ENCODE measurements at places on chromosomes 13 and 19. TPM values are rescaled to one million over a fixed set of nuclear protein-coding genes. Genes with fewer than 3 reads are reported as not detected.

Gene GSX1
- polyA plus RNA-seq, result not detected

DNA sequence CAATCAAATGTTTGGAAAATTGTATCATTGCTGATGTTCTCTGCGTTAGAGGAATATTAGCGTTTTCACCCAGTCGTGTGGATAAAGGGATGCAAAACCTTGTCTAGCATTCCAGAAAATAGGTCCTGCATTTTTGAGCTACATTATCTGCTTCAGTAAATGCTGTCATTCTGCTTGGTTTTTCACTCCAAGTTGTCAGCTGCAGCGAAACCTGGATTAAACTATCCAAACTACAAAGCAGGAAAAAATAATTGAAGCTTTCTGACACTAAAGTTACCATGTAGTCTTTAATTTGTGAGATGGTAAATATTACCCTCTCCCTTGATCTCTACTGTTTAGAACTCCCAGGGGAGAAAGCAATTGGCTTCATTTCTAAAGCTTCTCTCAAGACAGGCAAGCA, 1795.5 kb upstream of the PRR20A start:
- no peak for DNase-seq

GRCh38 chr19:52660981-52661380, 22.8 kb upstream of the ZNF83 start:
- no peak for DNase-seq

DNA sequence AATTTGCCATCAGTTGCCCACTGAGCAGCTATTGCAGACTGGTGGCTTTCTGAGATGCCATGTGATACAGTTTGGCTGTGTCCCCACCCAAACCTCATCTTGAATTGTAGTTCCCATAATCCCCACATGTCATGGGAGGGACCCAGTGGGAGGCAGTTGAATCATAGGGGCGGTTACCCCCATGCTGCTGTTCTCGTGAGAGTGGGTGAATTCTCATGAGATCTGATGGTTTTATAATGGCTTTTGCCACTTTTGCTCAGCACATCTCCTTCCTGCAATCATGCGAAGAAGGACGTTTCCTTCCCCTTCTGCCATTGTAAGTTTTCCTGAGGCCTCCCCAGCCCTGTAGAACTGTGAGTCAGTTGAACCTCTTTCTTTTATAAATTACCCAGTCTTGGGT, 34.8 kb upstream of the ANKRD10 start:
- no peak for DNase-seq

GRCh38 chr13:73870970-73871935, 263.0 kb downstream of the KLF12 start:
- no peak for DNase-seq

GRCh38 chr13:30204564-30204963, 102.8 kb downstream of the KATNAL1 start:
- no peak for DNase-seq

DNA sequence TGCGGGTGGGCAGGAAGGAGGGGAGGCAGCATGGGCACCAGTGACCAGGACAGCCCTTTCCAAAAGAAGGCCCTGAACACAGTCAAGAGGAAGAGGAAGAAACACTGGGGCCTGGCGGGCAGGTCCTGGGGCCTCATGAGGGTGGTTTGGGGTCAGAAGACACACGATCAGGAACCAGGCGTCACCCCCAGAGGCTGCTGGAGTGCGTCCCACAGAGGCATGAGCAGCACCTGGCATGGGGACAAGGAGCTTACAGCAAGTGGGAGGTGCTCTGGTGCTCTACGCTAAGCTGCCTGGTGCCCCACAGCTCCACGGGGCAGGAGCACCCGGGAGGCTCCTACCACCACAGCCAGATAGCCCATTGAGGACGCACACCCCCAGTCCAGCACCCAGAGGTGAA, 20.0 kb downstream of the ELL start:
- no peak for DNase-seq

Gene RBM26
- 14.9 TPM for polyA plus RNA-seq

DNA sequence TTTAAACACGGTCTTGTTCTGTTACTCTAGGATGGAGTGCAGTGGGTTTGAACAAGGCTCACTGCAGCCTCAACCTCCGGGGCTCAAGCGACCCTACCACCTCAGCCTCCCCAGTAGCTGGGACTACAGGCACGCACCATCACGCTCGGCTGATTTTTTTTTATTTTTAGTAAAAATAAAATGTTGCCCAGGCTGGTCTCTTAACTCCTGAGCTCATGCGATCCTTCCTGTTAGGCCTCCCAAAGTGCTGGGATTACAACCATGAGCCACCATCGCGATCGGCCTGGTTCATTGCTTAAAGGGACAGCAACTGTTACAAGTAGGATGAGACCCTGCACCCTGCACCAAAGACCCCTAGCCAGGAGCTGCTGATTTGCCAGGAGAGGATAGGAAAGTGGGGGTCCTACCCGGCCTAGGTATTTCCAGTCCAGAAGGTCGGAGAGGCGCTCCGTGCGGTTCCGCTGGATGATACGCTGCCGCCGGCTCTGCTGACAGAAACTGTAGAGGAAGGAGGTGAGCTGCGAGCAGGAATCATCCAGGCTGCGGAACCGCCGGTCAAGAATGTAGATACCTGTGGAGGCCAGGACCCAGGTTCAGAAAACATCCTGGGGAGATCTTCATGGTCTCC, 5.1 kb downstream of the FTL start:
- no peak for DNase-seq

DNA sequence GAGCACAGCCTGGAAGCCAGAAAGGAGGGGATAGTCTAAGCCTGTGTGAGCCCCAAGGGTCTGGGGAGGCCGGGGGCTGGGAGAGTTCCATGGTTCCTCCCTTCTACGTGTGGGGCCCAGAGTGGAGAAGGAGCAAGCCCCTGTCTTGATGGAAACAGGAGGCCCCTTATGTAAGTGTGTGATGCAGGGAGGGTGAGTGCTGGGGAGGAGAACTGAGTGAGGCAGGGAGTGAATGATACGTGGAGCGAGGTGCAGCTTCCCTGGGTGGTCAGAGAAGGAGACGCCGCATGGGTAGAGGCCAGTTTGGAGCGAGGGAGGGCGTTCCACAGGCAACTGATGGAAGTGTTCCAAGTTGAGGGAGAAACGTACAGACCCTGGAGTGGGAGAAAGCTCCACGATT, 16.0 kb downstream of the MAG start:
- no peak for DNase-seq

GRCh38 chr19:17599780-17600179, 44.3 kb downstream of the COLGALT1 start:
- no peak for DNase-seq

DNA sequence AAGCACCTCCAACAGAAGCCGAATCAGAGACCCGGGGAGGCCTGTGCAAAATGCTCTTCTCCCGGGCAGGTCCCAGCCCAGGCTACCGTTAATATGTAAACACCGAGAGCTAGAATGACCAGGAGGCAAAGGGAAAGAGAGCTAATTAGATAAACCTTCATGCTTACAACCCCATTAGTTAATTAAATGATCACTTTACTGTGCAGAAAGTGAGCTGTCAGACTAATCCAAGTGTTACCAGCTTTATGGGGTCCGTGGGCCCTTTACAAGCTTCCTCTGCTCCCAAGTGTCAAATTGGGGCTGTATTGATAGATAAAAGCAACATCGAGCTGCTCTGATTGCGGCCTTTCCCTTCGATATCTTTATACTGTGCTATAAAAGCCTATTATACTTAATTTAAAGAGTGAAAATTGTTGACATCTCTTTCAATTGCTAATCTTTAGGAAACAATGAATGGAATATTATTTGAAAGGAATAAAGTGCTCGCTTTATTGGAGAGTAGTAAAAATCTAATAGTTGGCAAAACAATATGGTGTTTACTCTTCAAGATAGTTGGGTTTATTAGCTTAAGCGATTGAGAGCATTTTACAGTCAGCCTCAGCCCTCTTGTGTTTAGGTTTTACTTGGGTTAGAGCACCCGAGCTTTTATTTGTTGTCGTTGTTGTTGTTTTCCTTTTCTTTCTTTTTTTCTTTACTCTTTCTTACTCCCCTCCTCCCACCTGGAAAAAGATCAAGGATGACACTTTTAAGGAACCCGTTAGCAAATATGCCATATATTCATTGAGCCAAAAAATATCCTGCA, 189.3 kb upstream of the GPR12 start:
- DNase-seq, result peak; percentile 65

DNA sequence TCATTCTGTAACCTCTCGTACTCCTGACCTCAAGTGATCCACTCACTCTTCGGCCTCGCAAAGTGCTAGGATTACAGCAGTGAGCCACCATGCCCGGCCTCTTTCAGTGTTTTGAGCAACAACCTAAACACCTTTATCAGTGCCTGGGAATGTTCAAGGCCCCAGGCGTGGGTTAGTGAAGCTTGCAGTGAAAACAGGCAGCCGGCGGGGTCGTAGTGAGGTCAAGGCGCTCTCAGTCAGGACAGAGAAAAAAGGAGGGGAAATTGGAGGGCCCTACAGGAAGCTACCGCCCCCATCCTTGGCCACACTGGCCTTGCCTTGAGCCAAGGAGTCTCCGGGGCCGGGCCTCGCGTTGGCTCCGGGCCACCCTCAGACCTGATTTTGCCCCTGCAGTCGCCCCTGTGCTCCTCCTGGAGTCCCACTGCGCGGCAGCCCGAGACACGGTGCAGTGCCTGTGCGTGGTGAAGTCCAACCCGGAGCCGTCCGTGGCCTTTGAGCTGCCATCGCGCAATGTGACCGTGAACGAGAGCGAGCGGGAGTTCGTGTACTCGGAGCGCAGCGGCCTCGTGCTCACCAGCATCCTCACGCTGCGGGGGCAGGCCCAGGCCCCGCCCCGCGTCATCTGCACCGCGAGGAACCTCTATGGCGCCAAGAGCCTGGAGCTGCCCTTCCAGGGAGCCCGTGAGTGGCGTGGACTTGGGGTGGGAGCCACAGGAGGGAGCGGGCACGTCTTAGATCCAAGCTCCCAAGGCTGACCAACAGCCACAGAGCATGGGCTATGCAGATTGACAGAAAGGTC, 17.7 kb downstream of the MAG start:
- peak; percentile 26 for DNase-seq

GRCh38 chr19:37506387-37507166, at the start of gene ZNF793:
Gene ZNF793 (plus strand): TSS chr19:37506939. CDS start chr19:37523440, 16,501 bp downstream.
- peak; percentile 88 for DNase-seq

Gene ZNF132
- polyA plus RNA-seq, result 1.3 TPM

GRCh38 chr19:36837176-36837905, 846 bp downstream of the ZNF790 start:
- DNase-seq, result peak; percentile 68

Gene NCR1
- polyA plus RNA-seq, result 0.16 TPM

Gene SLITRK1
- not detected for polyA plus RNA-seq

Gene ADGRE3
- polyA plus RNA-seq, result 0.77 TPM

GRCh38 chr19:28067882-28068281, 1145.1 kb downstream of the UQCRFS1 start:
- DNase-seq, result no peak

DNA sequence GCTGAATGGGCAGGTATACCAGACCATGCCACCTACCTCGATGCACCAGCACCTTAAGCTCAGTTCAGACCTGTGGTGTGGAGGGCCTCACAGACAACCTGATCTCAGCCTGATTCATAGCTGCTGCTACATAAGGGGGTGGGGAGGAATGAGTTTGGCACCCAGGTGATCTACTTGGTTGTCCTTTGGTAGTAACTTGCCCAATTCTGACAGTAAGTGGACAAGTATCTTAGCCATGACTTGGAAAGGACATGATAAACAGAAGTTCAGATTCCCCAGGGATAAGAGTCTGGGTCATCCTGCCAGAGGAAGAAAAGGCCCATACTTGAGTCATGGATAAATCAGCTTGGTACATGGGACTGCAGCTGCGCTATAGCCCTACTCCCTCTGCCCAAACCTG, 28.4 kb upstream of the SOHLH2 start:
- DNase-seq, result no peak

DNA sequence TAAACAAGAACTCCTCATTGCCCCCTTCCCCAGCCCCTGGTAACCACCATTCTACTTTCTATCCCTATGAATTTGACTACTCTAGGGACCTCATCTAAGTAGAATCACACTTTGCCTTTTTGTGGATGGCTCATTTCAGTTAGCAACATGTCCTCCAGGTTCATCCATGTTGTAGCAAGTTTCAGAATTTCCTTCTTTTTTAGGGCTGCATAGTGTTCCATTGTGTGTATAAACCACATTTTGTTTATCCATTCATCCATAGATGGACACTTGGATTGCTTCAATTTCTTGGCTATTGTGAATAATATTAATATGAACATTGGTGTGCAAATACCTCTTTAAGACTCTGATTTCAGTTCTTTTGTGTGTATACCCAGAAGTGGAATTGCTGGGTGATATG, 4.8 kb upstream of the DHRS12 start:
- DNase-seq, result no peak

DNA sequence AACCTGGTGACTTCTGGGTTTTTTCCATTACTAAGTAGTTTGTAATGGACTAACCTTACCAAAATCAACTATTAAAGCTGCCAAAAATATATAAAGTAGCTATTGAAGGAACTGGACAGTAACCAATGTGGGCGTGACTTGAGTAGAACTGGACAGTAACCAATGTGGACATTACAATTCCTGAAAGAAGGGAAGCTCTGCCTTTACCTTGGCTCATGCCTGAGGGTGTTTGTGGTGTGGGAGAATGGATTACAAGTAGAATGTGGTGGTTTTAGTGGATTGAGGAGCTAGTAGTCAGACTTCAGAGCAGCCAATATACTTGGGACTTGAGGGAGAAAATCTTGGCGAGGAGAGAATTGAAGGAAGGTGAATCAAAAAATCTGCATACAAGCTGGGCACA, 17.5 kb downstream of the LRRC63 start:
- DNase-seq, result no peak

- no peak for DNase-seq
Observed at GRCh38 chr19:925087-925525, 729 bp upstream of the ARID3A start.

GRCh38 chr19:45340232-45340898, at the start of gene KLC3:
Gene KLC3 (plus strand): TSS chr19:45340750. CDS start chr19:45345542, 4,792 bp downstream.
- DNase-seq, result peak; percentile 68

DNA sequence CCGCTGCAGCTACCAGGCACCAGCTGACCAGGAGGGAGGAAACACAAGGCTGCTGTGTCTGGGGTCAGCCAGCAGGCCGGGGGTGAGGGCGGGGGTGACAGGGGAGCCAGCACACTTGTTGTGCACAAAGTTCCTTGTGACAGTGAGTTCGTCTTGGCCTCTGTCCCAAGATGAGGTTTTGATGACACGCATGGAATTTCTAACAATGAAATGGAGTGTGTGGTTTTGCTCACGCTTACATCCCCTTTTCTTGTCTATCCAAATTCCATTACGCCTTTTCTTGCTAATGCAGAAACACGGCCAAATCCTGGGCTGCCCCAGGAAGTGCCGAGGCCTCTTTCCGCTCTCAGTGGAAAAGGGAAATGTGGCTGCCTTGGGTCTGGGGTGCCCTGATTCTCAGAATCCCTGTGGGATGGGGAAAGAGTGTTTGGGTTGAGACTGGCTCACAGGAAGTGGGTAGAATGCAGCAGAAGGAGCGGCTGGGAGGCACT, 73.8 kb downstream of the GADD45B start:
- DNase-seq, result no peak

Gene KISS1R
- not detected for polyA plus RNA-seq
